Femur (tissue), 1 donor: ENCODE measurements at places on chromosomes 2 and 18.

GRCh38 chr2:191800874-191801273 is 46.0 kb downstream of the CAVIN2 start:
- no peak for DNase-seq

- no peak for DNase-seq
These were observed 185.6 kb upstream of the MEX3C start for GRCh38 chr18:51383116-51383515.

DNA sequence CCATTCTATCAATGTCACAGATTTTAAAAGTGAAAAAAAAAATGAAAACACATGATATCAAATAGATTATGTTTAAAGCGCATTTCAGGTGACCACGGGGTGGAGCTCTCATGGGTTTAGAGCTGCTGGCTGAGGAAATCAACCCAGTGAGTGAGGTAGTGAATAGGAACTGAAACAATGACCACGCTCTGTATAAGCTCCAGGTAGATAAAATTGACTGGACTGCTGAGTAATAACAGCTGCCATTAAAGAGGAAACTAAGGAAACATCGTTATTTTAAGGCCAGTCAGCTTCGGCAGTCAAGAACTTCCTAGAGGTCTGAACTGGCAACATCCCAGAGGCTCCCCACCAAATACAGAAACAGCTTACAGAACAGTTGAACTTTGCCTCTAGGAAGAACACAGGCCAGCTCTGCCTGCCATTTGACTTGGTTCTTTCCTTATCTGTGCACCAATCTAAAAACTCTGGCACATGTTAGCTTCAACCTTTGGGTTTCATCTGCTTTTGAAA is 185.9 kb downstream of the PDE1A start:
- no peak for DNase-seq

- DNase-seq = no peak
These were observed 444.1 kb upstream of the SMIM21 start for GRCh38 chr18:75871596-75871995.

DNA sequence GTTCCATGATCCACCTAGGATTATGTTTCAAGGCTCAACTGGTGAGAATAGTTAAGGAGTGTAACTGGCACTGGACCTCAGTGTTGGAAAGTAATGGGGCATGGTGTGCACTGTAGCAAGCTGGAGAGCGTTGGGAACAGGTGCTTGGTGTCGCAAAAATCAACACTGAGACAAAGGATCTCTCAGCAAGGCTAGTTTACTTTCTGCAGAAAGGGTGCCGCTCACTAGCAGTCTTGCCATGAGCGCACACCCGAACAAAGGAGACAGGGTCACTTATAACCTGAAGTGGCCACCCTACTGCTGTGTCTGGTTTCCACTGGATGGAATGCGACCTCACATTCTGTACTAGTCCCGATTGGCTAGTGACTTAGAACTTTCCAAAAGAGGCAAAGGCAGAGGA is 133.2 kb downstream of the TMEM17 start:
- no peak for DNase-seq

GRCh38 chr18:12564861-12565260 is 93.0 kb downstream of the SPIRE1 start:
- DNase-seq = no peak

DNA sequence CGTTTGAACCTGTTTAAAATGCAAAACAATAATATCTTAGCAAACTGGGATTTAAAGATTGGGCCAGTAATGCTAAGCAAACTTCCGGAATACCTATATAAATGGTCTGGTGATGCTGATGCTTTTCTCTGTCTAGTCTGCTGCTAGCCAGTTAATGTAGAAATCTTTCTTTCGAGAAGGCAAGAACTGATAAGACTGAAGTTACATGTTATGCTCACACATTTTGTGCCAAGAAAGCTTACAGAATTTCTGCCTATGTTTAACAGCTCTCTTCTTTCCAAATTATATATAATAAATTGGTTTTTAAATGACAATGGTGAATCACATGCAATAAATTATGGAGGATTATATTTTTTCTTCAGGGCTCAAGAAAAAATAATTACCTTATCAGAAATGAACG is 37.9 kb downstream of the GCA start:
- DNase-seq = no peak

DNA sequence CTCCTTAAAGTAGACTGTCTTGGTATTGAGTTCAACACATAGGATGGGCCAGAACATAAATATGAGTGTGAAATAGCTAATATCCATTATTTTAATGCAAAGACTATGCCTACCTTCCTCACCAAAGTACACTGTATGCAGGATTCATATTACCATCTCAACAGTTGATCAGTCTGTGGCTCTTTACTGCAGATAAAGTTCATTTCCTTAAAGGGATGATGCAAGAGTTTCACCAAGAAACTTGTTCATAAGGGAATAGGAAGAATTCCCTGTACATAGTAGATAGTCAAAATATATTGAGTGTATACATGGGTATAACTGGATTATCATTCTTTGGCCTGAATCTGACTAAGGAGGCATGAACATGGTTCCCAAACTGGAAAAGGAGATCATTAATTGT is 35.0 kb downstream of the MARS2 start:
- no peak for DNase-seq
